ENCODE measurements at places on chromosomes 3 and 15.

DNA sequence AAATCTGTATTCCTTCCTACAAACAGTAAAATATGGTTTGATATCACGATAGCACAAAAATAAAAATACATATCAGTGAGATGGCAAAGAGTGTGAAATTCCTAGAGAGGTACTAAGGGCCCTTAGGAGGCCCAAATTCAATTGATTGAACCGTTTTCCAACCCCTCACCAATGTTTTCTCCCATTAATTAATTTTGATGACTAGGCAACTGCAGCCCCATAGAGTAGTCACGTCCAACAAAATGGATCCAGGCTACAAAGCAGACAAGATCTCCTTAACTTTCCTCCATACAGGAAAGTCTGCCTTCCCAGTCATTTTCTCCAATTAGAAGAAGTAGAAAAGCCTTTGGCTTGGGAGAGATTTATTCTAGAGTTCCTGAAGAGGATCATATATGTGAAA is 193.9 kb downstream of the PLOD2 start:
- DNase-seq, result no peak

DNA sequence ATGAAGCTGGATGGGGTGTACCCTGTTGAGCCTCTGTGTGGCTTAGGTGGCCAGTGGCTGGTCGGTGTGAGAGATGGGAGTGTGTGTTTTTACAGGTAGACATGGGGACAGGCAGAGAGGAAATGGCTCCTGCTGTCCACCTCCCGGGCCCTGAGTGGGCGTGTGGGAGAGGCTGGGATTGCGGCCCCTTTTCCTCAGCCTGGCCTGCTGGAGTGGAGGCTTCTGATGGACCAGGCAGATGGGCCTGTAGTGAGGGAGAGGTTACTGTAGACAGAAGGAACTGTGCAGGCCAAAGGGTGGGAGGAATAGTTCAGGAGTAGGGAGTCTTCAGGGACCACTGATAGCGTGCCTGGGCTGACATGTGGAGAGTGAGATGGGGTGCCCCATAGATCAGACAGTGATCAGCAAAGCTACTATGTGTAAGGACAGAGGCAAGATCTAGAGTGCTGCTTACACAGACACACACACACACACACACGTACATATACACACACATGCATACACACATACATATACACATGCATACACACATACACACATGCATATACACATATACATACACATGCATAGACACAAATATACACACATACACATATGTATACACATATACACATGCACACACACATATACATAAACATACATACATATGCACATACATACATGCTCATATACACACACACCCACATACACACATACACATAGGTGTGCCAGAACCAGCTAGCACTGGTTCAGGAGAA is 26.4 kb downstream of the ACAA1 start:
- DNase-seq, result no peak

GRCh38 chr3:137987723-137988122 is 22.2 kb upstream of the CLDN18 start:
- DNase-seq, result no peak

GRCh38 chr15:99224372-99225214 is 24.8 kb downstream of the TTC23 start:
- no peak for DNase-seq

GRCh38 chr3:39028546-39028945 is 23.2 kb downstream of the SCN11A start:
- DNase-seq, result no peak

GRCh38 chr3:128910006-128910405 is 30.6 kb downstream of the ACAD9 start:
- no peak for DNase-seq

DNA sequence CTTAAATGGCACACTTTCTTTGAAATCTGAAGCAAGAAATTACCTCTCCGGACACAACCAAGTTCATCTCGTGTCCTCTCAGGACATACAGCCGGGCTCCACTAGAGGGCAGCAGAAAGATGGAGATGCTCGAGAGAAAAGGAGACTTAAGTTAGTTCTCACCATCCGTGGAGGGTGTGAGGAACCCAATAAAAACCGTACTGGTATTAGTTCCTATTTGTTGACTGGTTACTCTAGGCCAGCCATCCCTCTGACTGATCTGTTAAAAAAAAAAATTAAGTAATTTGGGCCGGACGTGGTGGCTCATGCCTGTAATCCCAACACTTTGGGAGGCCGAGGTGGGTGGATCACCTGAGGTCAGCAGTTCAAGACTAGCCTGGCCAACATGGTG is 7.9 kb upstream of the CYP11A1 start:
- DNase-seq, result peak; percentile 78

DNA sequence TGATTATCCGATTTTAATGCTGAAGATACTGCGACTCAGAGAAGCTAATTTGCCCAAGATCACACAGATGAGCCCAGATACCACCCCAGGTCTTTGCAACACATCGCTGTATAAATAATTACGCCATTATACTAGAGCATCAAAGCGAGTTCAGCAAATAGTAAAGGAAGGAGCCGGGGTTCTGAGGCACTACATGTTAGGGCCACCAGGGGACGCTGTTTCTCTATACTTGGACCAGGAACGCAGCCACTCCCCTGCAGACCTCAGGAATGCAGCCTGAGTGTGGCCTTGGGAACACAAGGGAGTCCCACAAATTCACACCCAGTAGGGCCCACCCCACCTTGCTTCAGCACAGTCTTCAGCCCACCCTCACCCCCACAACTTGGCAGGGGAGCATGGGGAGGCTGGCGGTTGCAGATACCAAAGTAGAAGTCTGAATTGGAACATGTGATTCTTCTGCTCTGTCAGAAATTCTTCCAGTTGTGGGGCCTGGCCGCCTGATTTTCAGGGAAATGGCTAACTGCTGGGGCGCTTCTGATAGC is 57.8 kb upstream of the RYK start:
- DNase-seq, result peak; percentile 85

DNA sequence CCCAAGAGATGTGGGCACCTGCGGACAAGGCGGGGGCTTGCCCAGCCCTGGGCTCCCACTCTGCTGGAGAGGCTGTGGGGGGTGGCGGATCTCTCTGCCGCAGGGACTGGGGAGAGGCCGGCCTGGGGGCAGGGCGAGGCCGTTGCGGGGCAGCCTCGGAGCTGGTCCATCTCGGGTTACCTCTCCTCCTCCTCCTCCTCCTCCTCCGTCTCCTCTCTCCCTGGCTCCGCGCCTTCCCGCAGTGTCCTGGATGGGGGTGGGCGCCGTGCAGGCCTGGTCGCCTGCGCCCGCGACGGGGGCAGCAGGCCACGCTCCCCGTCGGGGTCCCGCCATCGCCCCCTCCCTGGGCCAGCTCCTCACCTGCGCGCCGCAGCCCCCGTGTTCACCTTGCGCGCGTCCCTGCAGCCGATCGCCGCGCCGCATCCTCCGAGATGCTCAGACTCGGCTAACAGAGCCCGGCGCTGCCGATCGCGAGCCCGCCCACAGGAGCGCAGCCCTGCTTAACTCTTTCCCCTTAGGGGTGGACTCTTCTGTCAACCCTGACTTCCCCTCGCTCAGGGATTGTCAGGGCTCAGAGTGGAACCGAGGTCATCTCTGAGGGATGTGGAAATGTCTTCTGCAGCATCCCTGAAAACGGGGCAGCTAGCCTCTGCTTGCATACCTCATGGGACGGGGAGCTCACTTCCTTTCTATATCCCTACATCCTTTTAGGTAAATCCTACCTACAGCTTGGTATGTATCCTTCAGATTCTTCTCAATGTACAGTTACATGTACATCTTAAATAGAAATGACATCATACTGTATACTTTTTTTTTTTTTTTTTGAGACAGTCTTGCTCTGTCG is at the start of gene PRRT3:
TSS of gene PRRT3 (minus strand) at position 447 of the 844 bp plus-strand sequence. CDS start 2,293 bp downstream, outside the sequence.
- no peak for DNase-seq

- no peak for DNase-seq
These were observed 168.7 kb downstream of the CHL1 start for GRCh38 chr3:365268-365667.

- DNase-seq, result peak; percentile 76
These were observed 106.1 kb upstream of the COL8A1 start for GRCh38 chr3:99532246-99532645.

DNA sequence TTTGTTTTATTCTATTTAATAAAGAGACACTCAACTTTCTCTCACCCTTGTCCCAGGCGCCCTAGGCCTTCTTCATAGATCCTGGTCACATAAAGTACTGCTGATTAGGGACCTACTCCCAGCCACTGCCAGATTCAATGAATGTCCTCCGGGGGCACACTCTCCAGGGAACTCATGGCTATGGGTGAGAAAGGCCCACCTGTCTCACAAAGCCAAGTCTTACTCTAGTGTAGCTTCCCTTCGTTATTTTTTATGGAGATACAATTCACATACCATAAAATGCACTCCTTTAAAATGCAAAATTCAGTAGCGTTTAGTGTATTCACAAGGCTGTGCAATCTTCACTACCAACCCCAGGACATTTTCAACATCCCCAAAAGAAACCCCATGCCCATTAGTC is 87.8 kb downstream of the ADCY5 start:
- no peak for DNase-seq

DNA sequence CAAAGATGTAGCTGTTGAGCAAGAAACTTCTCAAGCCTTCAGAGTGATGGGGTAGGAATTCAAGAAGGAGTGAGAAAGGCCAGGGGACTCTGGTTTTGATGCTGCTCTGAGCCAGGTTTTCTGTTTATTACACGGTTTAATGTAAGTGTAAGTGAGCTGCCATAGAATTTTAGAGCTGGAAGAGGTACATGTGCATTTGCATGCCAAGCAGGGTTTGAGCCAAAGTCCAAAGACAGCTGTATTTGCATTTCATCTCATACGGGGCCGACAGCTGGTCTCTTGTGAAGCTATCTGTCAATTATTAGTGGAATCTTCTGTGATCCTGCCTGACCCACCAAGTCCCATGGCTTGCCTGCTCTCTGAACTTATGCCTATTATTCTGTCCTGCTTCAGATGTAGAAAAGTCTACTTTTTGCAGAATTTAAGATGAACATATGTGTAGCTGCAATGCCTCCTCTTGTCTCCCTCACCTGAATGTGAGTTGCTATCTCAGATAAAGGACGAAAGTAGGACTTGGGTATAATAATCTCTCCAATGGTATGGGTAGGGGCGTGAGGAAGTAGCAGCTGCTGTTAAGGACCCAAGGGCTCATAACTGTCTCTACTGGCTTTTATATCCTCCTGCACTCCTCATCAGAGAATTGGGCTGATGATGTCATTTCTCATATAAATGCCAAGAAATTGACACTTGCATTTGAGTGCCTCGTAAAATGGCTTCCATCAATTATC is 160.0 kb downstream of the SQOR start:
- no peak for DNase-seq

DNA sequence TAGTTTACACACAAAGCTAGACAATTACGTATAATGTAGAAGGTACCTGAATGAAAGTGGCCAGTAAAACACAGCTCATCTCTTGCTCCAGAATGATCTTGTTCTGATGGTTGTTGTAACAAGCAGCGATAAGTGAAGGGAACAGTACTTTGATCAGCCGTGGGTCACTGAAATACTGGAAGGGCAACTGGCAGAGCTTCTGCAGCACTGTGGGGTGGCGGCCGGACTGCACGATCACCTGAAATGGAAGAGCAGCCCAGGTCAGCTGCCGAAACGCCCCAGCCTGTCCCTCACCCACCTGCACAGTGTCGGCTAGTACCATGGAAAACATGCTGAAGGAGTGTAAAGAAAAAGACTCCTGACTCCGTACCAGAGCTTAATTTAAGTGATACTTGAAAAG is 17.3 kb downstream of the ISL2 start:
- DNase-seq, result no peak

DNA sequence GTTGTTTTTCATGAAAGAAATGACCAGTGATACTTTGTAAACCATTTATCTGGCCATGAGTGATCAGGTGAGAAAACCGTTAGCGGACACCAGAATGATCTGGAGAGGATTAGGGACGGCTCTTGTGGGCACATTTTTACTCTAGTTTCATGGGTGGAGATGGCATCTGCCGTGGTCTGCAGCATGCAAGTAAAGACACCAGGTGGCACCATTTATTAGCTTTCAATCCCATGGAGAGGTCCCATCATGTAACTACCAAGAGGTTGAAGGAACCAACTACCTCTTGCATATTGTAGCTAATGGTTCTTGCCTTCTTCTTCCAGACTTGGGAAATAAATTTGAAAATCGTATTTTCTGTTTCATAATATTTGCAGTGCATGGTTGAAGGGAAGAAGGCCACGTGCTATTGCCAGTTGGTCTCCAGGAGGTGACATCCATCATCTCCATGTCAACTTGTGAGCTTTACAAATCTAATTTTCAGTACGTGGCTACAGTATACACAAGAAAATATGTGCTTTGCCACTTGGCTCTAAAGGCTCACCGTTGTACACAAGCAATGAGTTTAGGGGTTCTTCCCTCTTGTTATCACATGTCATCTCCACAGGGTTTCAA is 1.5 kb upstream of the MAPKBP1 start:
- peak; percentile 72 for DNase-seq

- no peak for DNase-seq
These were observed 11.5 kb upstream of the CCR9 start for GRCh38 chr3:45874677-45875346.

DNA sequence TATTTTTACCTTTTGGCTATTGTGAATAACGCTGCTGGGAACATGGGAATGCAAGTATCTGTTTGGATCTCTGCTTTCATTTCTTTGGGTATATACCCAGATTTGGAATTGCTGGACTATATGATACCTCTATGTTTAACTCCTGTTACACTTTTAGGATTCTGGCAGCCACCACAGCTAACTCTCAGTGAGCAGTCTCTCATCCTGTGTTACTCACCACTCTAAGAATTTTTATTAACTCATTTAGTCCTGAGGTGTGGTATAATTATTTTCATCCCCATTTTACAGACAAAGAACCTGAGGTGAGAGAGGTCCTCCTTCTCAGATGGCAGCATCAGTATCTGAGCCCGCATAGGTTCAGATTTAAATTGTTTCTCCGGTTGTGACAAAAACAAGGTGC is 1.1 kb downstream of the SPATA12 start:
- no peak for DNase-seq

DNA sequence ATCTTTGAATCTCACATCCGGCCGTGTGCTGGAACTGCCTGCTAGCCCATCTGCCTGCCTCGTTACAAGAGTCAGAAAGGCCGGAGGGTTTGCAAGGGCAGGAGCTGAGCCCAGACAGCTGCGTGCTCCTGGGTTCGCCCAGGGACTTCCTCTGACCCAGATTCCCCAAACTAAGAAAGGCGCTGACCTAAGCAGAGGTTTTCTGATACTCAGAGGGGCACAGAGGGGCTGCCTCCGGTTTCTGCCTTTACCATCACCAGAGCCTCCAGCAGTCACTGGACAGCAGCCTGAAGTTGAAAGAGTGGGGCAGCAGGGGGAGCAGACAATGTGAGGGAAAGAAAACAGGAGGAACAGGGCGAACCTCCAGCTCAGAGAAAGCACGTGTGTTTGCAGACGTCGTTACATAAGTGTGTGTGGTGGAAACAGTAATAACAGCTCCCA is 33.4 kb upstream of the RAD18 start:
- no peak for DNase-seq

GRCh38 chr15:31598620-31599019 is 272.0 kb downstream of the KLF13 start:
- DNase-seq, result no peak

GRCh38 chr15:39025881-39026280 is 461.3 kb upstream of the RASGRP1 start:
- no peak for DNase-seq

GRCh38 chr3:99648101-99648500 is 9.7 kb downstream of the COL8A1 start:
- no peak for DNase-seq

GRCh38 chr3:197417911-197418618 is 119.7 kb upstream of the DLG1 start:
- DNase-seq, result peak; percentile 57

- DNase-seq, result no peak
These were observed 73.2 kb downstream of the STAG1 start for GRCh38 chr3:136678981-136679380.

Measured in D341Med (cell line).